Small intestine (tissue), 16 donors: ENCODE measurements at places on chromosomes 5 and 9.

- DNase-seq = no peak
Observed at GRCh38 chr9:3977614-3978112, 322.2 kb downstream of the GLIS3 start.

DNA sequence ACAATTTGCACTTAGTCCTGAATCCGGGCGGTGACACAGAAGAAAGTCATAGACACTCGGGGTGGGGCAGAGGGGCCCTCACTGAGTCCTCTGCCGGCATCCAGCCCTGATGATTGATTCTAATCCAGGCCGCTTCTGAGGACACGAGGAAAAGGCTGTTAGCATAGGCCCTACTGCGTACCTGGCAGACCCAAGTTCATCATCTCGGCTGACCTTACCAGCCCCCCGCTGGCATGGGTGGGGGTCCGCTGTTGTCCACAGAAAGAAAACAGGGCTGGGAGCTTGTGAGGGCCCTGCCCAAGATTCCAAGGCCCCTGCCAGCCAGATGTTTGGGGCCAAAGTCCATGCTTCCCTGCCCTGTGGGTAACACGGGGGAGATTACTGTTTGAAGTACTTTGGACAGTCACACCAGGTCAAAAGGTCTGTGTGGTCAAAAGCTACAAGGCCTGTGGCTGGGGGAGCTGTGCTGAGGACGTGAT is 24.5 kb downstream of the ERGIC1 start:
- peak; percentile 84 for DNase-seq

DNA sequence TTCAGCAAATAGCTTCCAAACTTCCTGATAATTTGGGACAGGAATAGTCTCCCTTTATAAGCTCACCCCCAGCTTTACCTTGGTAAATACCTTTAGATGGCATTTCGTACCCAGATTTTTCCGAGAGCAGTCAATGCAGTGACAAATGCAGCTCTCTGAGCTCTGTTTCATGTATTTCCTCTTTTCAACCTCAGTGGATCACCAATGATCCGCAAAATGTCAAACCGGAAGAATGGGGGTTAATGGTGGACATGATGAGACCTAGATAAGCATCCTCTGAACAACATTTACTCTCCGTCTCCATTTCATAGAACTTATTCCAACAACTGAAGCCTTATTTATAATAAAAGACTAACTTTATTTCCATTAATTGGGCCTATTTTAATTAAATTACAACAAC is 227.3 kb downstream of the MCTP1 start:
- DNase-seq = no peak

- no peak for DNase-seq
Observed at GRCh38 chr9:29322240-29322639, 1749.0 kb upstream of the C9orf72 start.

GRCh38 chr5:173573126-173573960 is 43.1 kb downstream of the BOD1 start:
- peak; percentile 52 for DNase-seq

DNA sequence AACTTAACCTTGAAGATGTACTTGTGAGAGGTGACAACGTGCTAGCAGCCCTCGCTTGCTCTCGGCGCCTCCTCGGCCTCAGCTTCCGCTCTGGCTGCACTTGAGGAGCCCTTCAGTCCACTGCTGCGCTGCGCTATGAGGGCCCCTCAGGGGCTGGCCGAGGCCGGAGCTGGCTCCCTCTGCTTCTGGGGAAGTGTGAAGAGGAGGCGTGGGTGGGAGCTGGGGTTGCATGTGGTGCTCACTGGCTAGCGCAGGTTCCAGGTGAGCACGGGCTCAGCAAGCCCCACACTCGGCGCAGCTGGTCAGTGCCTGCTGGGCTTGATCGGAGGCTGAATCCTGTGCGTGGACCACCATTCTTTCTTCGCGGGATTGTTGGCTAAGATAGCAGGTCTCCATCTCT is 166.1 kb downstream of the MRPS30 start:
- no peak for DNase-seq

- DNase-seq = peak; percentile 67
Observed at GRCh38 chr5:55226027-55226933, 835 bp downstream of the MCIDAS start.

DNA sequence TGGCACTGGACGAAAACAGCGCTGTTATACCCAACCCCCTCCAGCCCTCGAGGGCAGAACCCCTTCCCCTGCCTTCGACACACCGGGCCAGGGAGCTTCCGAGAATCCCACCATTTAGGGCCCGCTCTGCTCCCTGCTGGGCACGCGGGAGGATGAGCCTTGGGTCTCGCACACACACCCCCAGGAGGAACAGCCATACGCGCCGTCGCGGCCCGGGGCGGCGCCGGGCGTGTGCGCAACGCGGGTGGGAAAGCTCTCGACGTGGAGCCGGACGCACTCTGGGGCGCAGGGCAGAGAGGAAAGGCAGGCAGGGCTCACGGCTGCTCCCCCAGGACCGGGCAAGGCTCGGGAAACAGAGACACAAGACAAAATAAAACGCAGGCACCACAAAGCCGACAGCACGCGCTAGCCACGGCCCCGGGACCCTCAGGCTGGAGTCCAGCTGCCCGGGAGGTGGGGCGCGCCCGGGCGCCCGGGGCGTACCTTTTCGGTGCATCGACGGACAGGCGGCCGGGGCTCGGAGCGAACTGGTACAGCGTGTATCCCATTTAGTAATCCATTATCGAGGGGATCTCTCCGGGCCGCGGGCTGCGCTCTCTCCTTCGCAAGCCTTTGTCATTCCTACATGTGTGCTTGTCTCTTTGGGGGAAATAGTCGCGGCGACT is 789 bp downstream of the SEMA6A start:
- DNase-seq = peak; percentile 37

GRCh38 chr9:15867988-15868387 is 315.1 kb downstream of the CCDC171 start:
- peak; percentile 36 for DNase-seq

DNA sequence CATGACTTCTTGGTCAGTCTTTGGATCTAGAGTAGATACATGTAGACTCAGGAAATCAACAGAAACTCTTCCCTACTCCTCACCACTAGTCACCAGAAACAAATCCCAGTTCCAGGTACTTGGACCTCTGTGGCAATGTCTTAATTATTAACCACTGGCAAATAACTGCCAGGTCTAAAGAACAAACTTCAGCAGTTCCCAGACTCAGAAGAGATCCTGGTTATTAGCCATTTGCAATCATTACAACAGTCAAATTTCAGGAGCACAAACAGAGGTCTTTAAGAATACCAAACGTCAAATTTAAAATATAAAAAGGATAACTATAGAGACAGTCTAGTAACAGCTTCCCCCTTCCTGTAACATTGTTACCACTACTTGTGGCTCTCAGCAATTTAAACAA is 10.2 kb downstream of the DIAPH1 start:
- DNase-seq = peak; percentile 88

GRCh38 chr5:133859073-133859472 is 109.4 kb downstream of the C5orf15 start:
- DNase-seq = no peak

DNA sequence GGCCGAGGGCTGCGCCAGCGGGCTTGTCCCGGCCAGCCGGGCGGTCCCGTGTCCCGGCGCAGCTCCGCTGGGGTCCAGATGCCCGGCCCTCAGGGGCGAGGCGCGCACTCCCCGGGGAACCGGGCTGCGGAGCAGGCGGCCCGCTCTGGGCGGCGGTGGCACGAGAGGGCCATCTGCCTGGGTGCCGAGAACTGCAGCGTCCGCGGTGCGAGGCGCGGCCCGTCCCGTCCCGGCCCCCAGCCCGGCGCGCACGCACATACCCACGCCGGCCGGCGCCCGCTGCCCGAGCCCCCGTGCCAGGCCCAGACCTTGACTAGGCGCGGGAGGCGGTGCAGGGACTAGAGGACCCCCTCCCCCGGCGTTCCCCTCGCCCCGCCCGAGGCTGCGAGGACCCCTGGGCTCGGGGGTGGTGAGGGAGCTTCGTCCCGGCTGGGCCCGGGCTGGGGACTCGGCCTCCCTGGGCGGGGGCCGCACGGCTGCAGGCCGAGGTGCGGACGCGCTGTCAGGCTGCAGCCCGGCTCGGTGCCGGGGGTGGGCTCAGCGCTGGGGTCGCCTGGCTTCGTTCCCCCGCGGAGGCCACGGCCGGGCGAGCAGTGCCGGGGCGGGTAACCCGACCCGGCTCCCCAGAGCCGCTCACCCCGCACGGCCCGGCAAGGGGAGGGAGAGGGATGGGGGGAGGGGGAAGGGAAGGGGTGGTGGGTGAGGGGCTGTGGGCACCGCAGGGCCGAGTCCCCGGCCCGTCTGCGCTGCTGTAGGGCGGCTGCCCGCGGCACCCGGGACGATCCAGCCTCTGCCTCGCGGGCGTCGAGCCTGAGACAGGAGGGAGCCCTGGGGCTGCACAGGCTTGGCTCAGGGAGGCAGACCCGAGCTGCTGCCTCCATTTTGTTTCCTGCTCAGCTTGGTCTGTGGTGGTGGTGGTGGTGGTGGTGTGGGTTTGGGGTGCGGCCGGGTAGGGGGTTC is 1.2 kb upstream of the NSD1 start:
- DNase-seq = peak; percentile 71

GRCh38 chr5:153222936-153223335 is 267.5 kb upstream of the GRIA1 start:
- DNase-seq = no peak

- no peak for DNase-seq
Observed at GRCh38 chr5:176750144-176750543, 60.2 kb upstream of the UNC5A start.

- no peak for DNase-seq
Observed at GRCh38 chr5:13339093-13339492, 605.4 kb downstream of the DNAH5 start.

- DNase-seq = no peak
Observed at GRCh38 chr5:61120534-61120933, 41.7 kb downstream of the SMIM15 start.

- DNase-seq = no peak
Observed at GRCh38 chr5:90054612-90055011, 354.9 kb downstream of the CETN3 start.

DNA sequence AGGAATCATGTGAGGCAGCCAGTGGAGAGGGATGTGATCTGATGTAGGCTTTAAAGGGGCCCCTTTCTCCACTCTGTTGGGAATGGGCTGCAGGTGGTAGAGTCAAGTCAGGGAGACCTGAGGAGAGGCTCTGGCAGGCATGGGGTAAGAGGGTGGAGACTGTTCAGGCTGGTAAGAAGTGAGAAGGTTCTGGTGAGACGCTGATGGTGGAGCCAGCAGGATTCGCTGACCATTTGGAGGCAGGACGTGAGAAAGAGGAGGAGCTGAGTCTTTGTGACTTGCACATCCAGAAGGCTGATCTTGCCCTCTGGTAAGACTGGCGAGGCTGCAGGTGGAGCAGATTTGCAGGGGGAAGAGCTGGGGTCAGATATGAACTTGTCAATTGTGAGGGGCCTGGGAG is 248.0 kb downstream of the NSG2 start:
- DNase-seq = no peak

GRCh38 chr9:19754921-19755320 is 33.9 kb downstream of the SLC24A2 start:
- DNase-seq = no peak

GRCh38 chr5:132753135-132753987 is 6.1 kb downstream of the CCNI2 start:
- no peak for DNase-seq

- DNase-seq = no peak
Observed at GRCh38 chr5:133370036-133370831, 242.1 kb downstream of the FSTL4 start.

- DNase-seq = no peak
Observed at GRCh38 chr5:151601391-151601790, 10.3 kb upstream of the FAT2 start.

- no peak for DNase-seq
Observed at GRCh38 chr5:170581211-170581610, 77.4 kb downstream of the KCNIP1 start.

DNA sequence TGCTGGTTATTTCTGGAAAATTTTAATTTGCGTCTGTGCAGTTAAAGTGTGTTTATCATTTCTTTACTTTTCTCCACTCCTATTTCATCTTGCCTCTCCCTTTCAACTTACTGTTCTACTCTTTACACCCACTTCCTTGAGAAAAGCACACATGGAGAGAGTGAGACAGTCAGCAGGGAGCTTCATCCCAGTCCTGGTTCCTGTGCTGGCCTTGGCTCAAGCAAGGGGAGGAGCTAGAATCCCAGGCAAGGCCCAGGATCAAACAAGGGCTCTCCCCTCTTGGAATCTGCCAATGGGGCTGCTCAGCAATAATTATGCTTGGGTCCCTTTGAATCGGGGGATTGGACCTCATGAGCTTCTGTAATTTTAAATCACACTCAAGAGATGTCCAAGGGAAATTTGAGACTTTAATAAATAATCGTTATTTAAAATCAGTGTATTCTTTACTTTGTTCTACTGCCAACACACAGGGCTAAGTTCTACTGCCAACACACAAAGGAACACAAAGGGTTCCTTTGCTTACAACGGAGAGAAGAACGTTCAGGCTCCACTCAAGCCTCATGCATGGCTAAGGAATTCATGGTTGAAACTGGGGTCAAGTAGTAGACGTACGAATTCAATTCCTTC is 439.3 kb upstream of the DAB2 start:
- no peak for DNase-seq
